COLO829 (cell line): ENCODE measurements at places on chromosomes 11 and 22.

GRCh38 chr22:37750596-37751162 is 53.8 kb downstream of the TRIOBP start:
- no peak for DNase-seq

GRCh38 chr11:19332476-19332875 is 91.7 kb upstream of the E2F8 start:
- DNase-seq: no peak

DNA sequence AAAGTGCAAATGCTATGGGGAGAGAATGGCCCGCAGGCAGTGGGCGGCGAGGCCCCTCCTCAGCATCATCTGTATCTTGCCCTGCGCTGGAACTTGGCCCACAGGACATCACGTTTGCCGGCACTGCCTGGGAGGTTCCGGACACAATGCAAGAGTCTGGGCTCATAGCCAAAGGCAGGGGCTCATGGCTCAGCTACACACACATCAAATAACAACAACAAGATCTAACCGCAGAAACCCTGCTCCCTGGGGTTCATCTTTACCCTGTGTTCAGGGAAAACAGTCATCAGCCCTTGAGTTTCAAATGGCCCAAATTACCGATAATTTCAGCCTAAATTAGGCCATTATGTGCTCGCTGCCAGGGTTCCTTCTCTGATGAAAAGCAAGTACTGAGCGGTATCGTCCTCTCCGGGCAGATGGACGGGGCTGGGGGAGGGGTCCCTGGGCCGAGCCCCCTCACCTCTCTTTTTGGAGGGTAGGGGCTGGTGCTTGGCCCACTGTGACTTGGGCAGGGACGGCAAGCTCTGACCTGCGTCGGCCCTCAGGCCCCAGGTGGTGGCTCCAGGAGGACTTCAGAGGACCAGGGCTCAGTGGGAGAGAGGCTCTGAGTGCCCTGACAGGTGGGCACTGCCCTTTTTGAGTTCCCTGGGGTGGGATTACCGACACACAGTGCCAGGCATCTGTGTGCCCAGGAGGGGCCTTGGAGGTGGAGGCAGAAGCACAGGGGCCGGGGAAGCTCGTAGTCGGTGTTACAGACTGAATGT is 25.0 kb upstream of the GAL start:
- DNase-seq: peak; percentile 94

GRCh38 chr22:29230972-29231875 is 25.5 kb downstream of the EMID1 start:
- DNase-seq: no peak

- no peak for DNase-seq
Measured at GRCh38 chr22:27709919-27710675, 91.5 kb downstream of the MN1 start.

DNA sequence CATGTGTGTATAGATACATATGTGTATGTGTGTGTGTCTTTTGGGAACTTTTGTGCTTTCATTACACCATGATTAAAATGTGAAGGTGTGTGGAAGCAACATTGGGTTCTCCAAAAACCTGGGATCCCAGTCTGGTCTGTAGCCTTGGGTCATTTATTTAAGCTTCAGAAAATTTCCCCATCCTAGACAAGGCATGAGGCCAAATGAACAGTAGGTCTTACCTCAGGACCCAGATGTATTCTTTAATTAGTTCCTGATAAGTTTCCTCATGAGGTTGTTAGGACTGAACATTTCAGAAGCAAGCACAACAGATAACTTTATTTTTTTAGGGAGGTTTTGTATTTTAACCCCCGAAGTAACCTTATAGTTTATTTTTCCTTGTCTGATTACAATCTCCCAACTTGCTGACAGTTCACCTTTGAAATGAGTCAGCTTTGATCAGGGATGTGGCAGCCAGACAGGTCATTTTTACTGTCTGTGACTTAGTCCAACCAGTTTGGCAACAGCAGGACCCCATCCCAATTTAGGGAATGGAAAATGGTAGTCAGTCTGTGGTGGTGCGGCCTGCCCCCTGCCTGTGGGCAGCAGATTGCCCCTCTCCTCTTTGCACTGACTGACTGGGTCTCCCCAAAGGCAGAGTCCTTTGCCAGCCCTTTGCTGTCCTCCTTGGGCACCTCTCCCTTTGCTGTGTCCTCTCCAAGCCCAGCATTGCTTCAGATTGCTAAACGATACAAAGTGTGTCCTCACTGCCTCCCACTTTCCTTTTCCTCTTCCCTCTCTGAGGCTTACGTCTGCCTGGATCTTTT is 88.3 kb downstream of the NAV2 start:
- DNase-seq: no peak

DNA sequence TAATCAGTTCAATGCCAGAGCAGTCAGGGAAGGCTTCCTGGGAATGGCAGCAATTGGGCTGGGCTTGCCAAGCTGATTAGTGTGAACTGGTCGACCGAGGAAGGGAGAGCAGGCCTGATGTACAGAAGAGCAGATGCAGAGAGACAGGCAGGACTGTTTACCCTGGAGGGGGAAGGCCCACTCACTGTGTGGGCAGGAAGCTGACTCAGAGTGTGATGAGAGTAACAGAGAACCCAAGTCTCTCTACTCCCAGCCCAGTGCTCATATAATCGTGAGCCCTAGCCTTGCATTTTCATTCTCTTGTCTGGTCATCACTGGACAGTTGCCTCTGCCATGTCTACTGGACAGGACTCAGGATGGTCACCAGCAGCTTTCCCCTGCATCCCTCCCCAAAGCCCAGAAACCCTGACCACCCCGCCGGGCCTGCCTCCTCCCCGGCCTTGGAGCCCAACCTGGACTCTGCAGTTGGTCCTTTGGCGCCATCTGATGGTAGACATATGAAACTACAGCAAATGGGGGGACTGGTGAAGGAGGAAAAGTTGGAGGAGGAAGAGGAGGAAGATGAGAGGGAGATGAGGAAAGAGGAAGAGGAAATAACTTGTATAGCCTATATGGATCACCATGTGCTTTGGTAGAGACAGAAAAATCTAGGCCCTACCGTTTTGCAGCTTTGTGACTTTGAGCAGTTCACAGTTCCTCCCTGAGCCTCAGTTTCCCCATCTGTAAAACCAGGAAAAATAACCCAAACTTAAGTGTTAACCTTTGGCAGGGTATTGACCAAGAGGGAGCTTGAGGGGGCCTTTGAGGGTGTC is 43.4 kb upstream of the PRDM11 start:
- peak; percentile 48 for DNase-seq

DNA sequence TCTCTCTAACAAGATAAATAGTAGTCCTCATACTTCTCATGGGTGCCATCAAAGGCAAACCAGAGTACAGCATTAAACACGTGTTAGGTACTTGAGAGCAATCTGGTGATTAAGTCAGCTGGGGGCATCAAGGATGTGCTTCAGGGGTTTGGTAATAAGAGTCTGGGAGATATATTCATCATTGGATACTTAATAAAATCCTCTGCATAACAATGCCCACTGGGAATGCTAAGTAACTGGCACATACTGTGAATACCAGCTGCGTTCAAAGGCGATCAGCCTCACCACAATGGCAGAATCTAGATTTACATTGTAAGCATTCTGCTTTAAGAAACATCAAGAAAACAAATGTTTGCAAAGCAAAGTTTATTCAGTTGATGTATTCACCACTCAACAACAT is 268.6 kb upstream of the PITPNB start:
- DNase-seq: no peak

DNA sequence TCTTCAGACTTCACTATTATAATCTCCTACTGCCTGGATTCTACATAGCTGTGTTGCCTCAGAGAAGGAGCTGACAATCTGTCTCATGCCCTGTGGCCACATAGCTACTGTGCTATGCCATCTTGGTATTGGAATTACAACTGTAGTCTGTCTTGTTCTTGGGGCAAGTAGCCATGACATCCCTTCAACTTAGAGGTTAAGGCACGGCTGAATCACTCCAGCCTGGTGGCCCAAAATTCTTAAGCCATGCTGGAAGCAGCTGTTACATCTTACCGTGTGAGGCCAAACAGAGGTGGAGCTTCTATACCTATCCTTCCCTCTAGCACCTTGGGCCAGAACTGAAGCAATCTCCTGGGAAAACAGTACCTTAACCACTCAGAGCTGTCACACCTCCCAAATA is 14.8 kb downstream of the CARD18 start:
- no peak for DNase-seq

DNA sequence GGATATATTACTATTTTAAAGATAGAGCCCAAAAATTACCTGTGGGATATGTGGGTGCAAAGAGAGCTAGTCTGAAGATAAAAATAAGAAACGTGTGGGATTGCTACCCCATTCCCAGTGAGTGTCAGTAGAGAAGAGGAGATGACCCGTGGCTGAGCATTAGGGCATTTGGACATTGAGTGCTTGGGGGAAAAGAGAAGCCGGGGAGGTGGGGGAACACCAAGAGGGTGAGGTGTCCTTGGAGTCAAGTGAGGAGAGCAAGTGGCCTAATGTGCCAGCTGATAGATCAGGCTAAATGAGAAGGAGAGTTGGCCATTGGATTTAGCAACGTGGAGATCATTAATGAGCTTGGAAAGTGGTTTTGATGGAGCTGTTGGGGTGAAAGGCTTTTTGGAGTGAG is 1.2 kb downstream of the POLR2F start:
- no peak for DNase-seq

DNA sequence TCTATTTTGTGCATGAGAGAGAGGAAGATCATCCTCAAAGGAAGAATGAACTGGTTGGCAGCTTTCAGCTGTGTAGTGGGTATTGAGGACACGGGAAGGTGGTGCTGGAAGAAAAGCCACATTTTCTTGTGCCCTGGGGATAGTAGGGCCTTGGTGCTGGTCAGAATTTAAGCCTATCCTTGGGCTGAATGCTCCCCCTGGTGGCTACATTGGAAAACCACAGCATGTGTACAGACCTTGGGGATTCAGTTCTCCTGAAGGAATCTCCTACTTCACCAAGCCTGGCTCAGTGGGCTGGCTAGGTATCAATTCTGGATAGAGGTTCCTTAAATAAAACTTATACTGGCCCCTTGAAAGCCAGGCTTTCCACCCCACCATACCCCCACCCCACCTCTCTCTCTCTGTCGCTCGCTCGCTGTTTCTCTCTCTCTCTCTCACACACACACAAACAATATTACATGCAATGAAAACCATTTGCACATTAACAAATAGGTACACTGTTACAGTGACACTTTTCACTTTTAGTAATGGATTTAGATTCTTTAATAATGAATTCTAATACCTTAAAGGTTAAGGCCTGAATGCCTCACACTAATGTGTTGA is 2.8 kb upstream of the OR51M1 start:
- DNase-seq: peak; percentile 51

- peak; percentile 98 for DNase-seq
Measured at GRCh38 chr11:65652511-65653228, 10.0 kb downstream of the RELA start.

DNA sequence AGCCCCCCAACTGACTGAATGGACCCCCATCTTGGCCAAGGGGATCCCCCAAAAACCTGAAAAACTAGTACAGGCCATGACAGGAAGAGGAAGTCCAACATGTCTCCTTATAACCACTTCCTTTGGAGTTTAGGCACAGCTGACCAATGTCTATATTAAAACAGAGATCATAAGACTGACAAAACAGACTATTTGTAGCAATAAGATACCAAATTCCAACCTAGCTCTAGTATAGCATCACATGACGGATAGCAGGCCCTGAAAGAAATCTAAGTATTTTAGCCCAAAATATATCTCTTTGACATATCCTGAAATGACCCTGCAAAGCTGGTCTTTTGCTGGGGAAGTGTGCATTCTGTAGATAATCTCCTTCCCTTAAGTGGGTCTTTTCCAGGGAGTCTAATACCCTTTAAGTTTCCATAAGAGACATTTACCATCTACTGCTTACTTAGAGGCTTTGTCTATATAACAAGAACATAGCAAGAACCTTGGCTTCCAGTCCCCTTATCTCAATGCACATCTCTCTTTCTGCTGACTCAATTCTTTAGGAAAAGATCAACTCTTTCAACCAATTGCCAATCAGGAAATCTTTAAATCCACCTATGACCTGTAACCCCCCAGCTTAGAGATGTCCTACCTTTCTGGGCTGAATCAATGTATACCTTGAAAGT is 34.9 kb upstream of the ACER3 start:
- no peak for DNase-seq

DNA sequence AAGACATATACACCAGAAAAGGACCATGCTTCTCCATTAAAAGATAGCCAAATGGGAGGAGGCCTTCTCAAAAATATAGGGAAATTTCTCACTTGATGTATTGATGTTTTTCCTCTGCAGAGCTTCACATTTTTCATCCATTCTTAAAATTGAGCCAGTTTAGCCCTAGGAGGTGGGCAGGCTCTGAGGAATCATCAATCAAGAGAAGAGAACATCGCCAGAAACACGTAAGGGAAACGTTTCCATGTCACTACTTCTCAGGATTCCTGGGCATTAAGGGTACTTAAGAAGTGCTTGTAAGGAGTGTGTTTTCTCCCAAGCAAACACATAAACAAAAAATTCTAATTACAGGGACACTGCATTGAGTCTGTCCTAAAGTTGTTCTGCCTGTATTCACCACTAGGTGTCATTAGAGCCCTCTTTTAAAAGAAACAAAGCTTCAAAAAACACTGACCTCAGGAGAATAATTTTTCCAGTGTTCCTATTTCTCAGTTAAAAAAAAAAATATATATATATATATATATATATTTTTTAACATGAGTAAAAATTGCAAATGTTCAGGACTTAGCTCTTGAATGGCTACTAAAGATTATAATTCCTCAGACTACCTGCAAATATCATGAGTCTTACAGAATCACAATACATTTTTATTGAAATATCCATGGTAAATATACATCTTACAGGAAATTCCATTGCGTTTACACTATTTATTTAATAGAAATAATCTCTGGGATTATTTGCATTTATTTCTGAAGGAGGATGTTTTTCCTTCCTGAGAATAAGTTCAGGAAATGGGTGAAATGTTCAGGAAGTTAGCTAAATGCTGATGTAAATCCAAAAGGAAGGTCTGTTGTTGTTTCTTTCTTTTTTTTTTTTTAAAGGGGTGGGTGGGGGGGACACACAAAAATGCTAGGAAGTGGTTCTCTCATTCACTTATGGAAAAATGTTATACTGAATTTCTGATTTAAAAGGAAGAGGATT is 16.0 kb downstream of the FZD4 start:
- no peak for DNase-seq

- DNase-seq: no peak
Measured at GRCh38 chr11:61460474-61460881, 30.6 kb downstream of the SDHAF2 start.
